Umbilical cord (tissue), 2 donors: ENCODE measurements at places on chromosomes 7 and 10.
A peak's percentile ranks its signal among the peaks of the same experiment; 100 is the strongest.

DNA sequence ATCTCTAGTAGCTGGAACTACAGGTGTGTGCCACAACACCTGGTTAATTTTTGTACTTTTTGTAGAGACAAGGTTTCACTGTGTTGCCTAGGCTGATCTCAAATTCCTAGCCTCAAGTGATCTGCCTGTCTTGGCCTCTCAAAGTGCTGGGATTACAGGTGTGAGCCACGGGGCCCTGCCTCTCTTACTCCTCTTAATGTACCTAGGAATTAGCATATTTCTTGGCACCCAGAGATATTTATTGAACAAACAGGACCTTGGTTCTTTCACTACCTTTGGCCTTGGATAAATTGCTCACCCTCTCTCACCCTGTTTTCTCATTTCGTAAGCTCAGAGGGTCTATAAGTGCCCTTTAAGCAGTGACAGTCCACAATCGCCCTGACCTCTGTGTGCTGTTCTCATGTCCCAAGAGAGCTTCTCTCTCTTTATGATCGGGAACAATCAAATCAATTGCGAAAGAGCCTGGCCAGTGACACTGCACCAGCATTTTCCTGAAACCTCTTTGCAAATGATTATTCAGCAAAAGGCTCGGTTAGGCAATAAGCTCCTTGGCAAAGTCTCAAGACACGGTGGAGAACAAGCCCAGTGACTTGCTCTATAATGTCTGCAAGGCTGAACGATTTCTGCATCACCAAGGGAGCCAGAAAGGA, 117.7 kb downstream of the APBB1IP start:
- DNase-seq, result peak; percentile 84

DNA sequence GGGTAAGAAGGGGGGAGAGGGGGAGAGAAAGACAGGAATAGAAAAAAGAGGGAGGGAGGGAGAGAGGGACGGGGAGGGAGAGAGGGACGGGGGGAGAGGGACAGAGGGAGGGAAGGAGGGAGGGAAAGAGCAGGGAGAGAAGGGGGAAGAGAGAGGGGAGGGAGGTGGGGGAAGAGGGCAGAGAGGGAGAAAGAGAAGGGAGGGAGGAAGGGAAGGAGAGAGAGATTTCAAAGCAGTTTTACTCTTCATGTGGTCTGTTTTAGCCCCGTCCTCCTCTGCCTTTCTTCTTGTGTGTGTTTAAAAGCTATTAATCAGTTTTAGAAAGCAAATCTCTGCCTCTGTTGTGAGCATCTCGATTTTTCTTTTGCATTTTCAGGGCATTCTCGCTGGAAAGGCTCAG, 237.0 kb downstream of the WDR37 start:
- DNase-seq, result no peak

DNA sequence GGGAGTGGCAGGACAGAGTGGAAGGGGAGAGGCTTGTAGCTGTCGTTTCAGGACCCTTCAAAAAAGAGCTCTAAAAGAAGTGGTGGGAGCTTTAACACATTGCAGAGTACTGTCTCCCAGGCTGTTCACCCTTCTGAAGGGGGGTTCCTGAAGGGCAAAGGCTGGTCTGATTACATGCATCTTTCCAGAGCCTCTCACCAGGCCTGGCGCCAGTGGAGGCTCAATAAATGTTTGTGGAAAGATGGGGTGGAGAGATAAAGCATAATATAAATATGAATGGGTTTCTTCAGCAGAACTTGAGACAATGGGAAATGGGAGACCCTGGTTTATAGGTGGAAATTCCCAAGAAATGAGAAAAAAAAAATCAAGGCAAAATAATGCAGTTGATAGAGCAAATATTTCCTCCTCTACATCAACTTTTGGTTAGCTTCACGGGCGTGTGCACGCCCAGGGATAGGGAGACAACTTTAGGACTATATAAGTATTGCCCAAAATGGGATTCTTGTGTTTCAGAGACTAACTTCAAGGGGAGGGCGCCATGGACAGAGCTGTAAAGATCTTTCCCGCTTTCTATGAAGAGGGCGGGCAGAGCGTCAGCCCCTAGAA, 613 bp upstream of the BUB3 start:
- DNase-seq, result no peak

- no peak for DNase-seq
Observed at GRCh38 chr7:123929107-123929506, 4.1 kb downstream of the SPAM1 start.

- DNase-seq, result peak; percentile 67
Observed at GRCh38 chr10:29392376-29393021, 103.6 kb downstream of the LYZL1 start.

GRCh38 chr10:11018855-11019631, 1.4 kb downstream of the CELF2 start:
- DNase-seq, result no peak

DNA sequence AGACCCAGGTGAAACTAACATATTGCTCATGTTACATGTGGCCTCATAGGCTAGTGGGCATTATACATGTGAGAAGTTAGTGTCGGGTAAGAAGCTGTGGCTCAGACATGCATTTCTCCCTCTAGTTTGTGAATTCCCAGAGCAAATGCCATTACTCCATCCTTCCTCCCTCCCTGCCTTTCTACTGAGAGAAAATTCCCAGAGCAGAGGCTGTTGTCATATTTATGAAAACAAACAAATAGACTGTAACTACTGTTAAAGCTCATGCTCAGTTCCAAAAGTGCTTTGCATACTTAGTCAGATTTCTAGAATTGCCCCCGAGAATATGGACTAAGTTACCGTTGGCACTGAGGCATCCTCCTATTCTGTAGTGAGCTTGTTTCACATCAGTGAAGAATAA, 29.0 kb downstream of the ZNRF2 start:
- DNase-seq, result no peak

GRCh38 chr10:78407009-78407711, 373.5 kb downstream of the RPS24 start:
- peak; percentile 97 for DNase-seq
